ENCODE measurements at places on chromosomes 16 and 17. TPM values are rescaled to one million over a fixed set of nuclear protein-coding genes. Genes with fewer than 3 reads are reported as not detected.

- H3K36me3 ChIP-seq: peaks cover 87% of the 10 kb centered on the region
- H3K4me1 ChIP-seq: peaks cover 5% of the 10 kb centered on the region
- no peak overlapping the region for H3K27ac ChIP-seq
- peak; percentile 48 for DNase-seq
Observed at GRCh38 chr16:89525146-89525913, 17.1 kb downstream of the SPG7 start.

- no peaks in the 10 kb centered on the region for H3K4me1 ChIP-seq
- no peak overlapping the region for H3K27ac ChIP-seq
Observed at GRCh38 chr16:648071-648780, 939 bp upstream of the WDR90 start.

The KIF18B gene
- 36.3 TPM for total RNA-seq

The CD79B gene
- total RNA-seq: 1.2 TPM

DNA sequence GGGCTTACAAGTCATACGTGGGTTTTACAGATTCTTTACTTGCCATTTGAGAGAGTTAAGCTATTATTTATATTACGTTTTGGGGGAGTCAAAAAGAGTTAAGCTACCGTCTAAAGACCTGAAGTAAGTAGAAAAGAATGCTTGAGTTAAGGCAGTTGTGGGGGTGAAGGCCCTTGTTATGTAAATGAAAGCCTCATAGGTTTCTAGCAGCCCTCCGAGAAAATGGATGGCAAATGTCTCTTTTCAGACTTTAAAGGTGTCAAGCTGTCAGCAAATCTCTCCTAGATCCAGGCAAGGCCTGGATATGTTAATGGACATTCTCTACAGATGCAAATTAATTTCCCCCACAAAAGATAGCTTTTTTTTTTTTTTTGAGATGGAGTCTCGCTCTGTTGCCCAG is 7.2 kb upstream of the EIF4A3 start:
- no peak for DNase-seq
- peaks cover 15% of the 10 kb centered on the region for H3K4me1 ChIP-seq
- H3K36me3 ChIP-seq: no peaks in the 10 kb centered on the region
- no peak overlapping the region for H3K27ac ChIP-seq
- H3K27me3 ChIP-seq: peaks cover 1% of the 10 kb centered on the region

GRCh38 chr16:14375132-14375491 is 254.9 kb downstream of the PARN start:
- no peak overlapping the region for H3K4me3 ChIP-seq
- no peaks in the 10 kb centered on the region for H3K27me3 ChIP-seq
- DNase-seq: no peak
- H3K36me3 ChIP-seq: no peaks in the 10 kb centered on the region
- H3K27ac ChIP-seq: no peak overlapping the region

The CBFA2T3 gene
- total RNA-seq: 1.8 TPM

DNA sequence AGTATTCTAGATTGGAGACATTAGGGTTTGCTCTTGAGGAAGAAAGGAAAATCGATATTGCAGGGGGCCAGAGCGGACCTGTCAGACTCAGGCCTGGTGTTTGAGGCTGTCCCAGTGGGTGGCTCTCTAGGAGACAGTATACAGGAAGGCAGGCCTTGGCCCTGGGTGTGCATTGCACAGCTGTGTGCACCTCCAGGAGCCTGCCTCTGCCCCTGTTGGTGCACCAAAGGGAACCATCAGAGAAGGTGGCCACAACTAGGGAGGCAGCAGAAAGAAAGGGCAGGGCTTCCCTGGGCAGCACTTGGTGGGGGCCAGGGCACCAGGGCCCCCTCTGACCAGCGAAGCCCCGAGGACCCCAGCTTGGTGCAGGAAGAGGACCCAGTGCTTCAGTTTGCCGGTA is 188.0 kb downstream of the NTN1 start:
- no peaks in the 10 kb centered on the region for H3K36me3 ChIP-seq
- peaks cover 41% of the 10 kb centered on the region for H3K4me1 ChIP-seq
- H3K27me3 ChIP-seq: no peaks in the 10 kb centered on the region

The GNAO1 gene
- 2.3 TPM for total RNA-seq

DNA sequence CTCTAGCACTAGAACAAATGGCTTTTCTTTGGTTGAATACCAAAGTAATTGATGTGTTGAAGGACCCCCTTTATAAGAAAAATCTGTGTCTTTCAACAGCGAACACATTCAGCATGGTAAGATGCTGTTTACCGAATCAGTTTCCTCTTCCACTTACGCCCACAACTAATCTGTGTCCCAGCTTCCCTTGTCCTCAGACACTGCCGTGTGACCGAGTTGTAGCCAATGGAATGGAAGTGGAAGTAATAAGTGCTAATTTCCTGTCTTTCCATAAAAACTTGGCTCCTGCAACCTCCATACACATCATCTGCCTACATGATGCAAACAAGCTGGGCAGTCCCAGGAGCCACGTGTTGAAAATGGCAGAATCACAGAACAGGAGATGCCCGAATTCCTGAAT is 10.4 kb downstream of the CDIPT start:
- no peaks in the 10 kb centered on the region for H3K27me3 ChIP-seq
- H3K36me3 ChIP-seq: no peaks in the 10 kb centered on the region
- DNase-seq: no peak
- H3K27ac ChIP-seq: no peak overlapping the region
- H3K4me3 ChIP-seq: no peak overlapping the region

The FOXL1 gene
- 5.5 TPM for total RNA-seq

The SYCE1L gene
- 0.49 TPM for total RNA-seq

The CSF3 gene
- total RNA-seq: 1.4 TPM

- DNase-seq: no peak
- no peak overlapping the region for H3K4me3 ChIP-seq
- H3K4me1 ChIP-seq: no peaks in the 10 kb centered on the region
- no peaks in the 10 kb centered on the region for H3K36me3 ChIP-seq
Observed at GRCh38 chr16:80323187-80323807, 217.5 kb upstream of the DYNLRB2 start.

- no peak overlapping the region for H3K27ac ChIP-seq
- DNase-seq: no peak
- peaks cover 22% of the 10 kb centered on the region for H3K27me3 ChIP-seq
- H3K36me3 ChIP-seq: no peaks in the 10 kb centered on the region
- H3K4me1 ChIP-seq: no peaks in the 10 kb centered on the region
Observed at GRCh38 chr17:39774047-39774446, 36.3 kb downstream of the GRB7 start.

DNA sequence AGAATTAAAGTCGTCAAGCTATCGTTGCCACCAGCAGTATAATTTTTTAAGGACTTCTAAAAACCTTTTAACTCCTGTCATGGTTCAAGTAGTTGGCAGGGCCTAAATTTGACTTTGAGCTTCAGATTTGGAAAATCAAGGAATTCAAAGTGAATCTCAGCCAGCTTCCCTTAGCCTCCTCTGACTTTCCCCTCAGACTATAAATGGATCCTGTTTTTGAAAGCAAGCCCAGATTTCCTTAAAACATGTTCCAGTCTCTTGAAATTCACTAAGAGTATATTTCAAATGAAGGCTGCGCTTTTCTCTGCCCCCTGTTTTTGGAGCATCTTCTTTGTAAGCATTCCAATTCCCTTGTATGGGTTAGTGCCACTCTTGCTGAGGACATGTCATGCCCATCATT is 101.8 kb upstream of the CDH8 start:
- H3K27ac ChIP-seq: no peak overlapping the region
- H3K4me1 ChIP-seq: no peaks in the 10 kb centered on the region
- H3K4me3 ChIP-seq: no peak overlapping the region
- peaks cover 4% of the 10 kb centered on the region for H3K27me3 ChIP-seq
- no peaks in the 10 kb centered on the region for H3K36me3 ChIP-seq
- DNase-seq: no peak

DNA sequence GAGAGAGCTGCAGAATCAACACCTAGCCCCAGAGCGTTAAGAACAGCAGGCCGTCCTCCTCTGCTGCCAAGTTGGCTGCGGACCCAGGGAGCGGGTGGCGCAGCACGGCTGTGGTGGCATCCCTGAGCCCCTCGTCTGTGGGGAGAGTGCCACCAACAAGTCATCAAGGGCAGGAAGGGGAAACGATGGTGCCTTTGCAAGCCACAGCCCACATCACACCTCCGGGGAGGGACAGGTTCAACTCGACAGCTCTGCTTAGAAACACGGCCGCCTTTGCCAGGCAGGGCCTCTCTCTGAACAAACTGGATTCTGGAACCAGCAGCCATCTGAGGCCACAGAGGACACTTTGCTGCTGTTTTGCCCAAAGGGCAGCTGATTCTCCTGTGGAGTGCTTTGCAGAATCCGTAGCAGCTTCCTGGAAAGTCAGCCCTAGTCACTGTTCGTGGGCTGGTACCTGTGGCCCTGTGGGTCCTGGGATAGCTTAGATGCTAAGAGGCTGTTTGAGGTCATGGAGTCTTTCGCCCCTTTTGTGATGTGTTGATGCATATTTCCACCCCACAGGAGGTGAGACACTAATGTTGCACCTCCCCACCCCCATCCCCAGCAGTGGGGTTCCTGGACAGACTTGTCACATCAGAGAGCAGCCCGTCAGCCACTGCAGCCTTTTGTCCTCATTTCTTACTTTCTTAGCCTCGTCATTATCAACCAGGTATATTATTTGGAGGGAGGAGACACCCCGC is 270.6 kb downstream of the CPPED1 start:
- H3K4me1 ChIP-seq: no peaks in the 10 kb centered on the region
- H3K27me3 ChIP-seq: no peaks in the 10 kb centered on the region
- H3K27ac ChIP-seq: no peak overlapping the region
- DNase-seq: no peak

DNA sequence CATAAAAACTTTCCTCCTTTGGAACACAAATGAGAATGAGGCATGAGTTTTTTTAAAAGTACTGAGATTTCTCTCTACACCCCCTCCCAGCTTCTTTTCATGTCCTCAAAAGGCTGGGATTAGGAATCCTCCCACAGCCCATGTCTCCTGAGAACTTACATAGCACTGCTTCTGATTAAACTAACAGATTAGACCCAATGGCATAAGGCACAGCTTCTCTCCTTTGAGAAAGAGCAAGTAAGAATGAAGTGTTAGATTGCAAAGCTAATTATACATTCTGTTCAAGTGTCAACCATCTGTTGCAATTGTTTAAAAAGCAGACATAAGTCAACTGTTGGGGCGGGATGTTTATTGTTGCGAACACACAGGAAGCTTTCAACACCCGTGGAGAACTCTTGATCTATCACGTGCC is 715.1 kb downstream of the CDH11 start:
- H3K27me3 ChIP-seq: no peaks in the 10 kb centered on the region
- H3K4me3 ChIP-seq: no peak overlapping the region
- DNase-seq: peak; percentile 46

- peak; percentile 86 for DNase-seq
- no peak overlapping the region for H3K4me3 ChIP-seq
- H3K36me3 ChIP-seq: no peaks in the 10 kb centered on the region
- peaks cover 38% of the 10 kb centered on the region for H3K4me1 ChIP-seq
Observed at GRCh38 chr16:4370570-4371356, 885 bp upstream of the VASN start.

GRCh38 chr17:77861981-77862645 is 96.4 kb upstream of the TNRC6C start:
- DNase-seq: no peak
- peaks cover 19% of the 10 kb centered on the region for H3K4me1 ChIP-seq
- no peak overlapping the region for H3K4me3 ChIP-seq

The IGFALS gene
- not detected for total RNA-seq

GRCh38 chr17:74526681-74527080 is 4.6 kb downstream of the CD300LB start:
- no peak for DNase-seq
- H3K4me1 ChIP-seq: no peaks in the 10 kb centered on the region
- no peak overlapping the region for H3K27ac ChIP-seq
- H3K27me3 ChIP-seq: peaks cover 24% of the 10 kb centered on the region
- no peak overlapping the region for H3K4me3 ChIP-seq

The CDRT15L2 gene
- total RNA-seq: not detected

The GDPD3 gene
- 1.0 TPM for total RNA-seq

DNA sequence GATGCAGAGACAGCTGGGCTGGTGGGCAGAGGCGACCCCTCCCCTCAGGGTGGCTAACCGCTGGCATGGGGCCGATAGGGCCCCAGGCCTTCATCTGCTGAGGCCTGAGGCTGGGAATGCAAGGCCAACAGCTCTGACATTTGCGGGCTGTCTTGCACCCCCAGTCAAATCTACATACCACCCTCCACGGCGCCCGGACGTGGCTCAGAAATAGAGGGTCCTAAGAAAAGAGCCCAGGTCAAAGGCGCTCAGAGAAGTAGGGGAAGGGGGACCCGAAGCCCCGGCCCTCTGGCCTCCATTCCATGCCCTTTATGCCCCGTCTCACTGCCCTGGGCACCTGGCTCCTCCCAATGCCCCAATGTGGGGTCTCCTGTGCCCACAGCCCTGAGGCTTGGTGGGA is 142.3 kb downstream of the C16orf78 start:
- no peak for DNase-seq
- no peak overlapping the region for H3K27ac ChIP-seq
- no peaks in the 10 kb centered on the region for H3K36me3 ChIP-seq
- H3K27me3 ChIP-seq: no peaks in the 10 kb centered on the region

The FBXO31 gene
- total RNA-seq: 13.1 TPM

DNA sequence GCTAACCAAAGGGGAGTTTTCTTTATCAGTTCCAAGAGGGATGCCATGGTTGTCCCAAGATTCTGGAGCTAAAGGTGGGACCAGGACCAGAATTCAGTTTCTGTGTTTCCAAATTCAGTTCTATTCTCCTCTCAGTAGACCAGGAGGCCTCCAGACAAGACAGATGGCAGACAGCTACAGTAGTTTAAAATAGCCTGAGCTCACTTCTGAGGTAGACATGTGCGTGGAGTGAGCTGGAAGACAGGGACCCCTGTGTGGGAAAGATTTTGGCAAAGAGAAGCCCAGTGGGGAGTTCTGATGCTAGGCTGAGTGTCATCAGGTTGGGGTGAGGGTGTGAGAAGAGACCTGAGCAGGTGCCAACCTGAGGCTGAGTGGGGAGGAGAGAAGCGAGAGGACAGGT is 95.4 kb downstream of the PRKCB start:
- no peak for DNase-seq
- no peaks in the 10 kb centered on the region for H3K27me3 ChIP-seq
- H3K27ac ChIP-seq: no peak overlapping the region
- no peak overlapping the region for H3K4me3 ChIP-seq
- H3K36me3 ChIP-seq: no peaks in the 10 kb centered on the region

GRCh38 chr16:65665586-65665985 is 543.7 kb upstream of the CDH11 start:
- H3K27ac ChIP-seq: no peak overlapping the region
- H3K27me3 ChIP-seq: no peaks in the 10 kb centered on the region
- no peaks in the 10 kb centered on the region for H3K4me1 ChIP-seq
- H3K4me3 ChIP-seq: no peak overlapping the region
- no peak for DNase-seq

The C16orf89 gene
- not detected for total RNA-seq

- H3K27ac ChIP-seq: no peak overlapping the region
- peaks cover 48% of the 10 kb centered on the region for H3K27me3 ChIP-seq
- H3K4me1 ChIP-seq: peaks cover 39% of the 10 kb centered on the region
- no peaks in the 10 kb centered on the region for H3K36me3 ChIP-seq
- no peak for DNase-seq
Observed at GRCh38 chr17:76138234-76138895, 2.7 kb downstream of the FOXJ1 start.
